SK-N-MC (cell line): ENCODE measurements at places on chromosomes 12 and 14.

- DNase-seq: no peak
These were observed 50.2 kb downstream of the KCNK13 start for GRCh38 chr14:90111895-90112534.

DNA sequence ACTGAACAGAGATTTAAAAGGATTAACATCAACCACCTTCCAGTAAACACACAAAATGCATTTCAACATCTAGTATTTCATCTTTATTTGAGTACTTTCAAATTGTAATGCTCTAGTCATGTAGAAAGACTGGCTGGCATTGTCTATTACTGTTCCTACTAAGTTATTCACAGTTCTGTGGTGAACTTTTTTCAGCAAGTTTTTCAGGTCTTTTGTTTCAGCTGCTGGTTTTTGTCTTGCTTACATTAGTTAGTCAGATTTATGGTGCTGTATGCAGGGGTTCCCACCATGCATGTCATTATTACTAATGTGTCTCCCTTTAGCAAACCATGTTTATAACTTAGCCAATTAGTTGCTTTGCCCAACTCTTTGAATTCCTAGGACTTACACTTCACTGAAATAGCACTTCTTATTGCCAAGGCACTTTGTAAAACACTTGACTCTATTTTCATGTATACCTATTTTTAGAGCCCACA, 253.4 kb upstream of the KITLG start:
- DNase-seq: no peak

- DNase-seq: no peak
These were observed 2.8 kb upstream of the FRS2 start for GRCh38 chr12:69467366-69467765.

DNA sequence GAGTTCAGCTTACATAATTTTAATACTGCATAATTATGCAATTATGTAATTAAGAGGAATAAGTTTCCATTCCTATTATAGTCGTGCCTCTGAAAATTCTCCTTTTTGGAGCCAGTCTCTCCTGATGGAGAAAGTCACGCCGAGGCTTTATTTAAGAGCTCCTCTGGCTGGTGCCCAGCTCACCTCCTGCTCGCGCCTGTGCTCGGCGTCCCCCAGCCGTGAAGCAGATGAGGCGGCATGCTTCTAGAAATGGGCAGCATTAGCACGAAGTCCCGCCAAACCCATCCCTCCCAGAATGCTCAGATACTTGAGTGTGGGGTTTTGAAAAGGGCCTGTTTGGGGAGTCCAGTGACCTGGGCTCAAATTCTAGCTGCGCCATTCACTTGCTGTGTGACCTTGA, 153.0 kb downstream of the PHETA1 start:
- DNase-seq: no peak

DNA sequence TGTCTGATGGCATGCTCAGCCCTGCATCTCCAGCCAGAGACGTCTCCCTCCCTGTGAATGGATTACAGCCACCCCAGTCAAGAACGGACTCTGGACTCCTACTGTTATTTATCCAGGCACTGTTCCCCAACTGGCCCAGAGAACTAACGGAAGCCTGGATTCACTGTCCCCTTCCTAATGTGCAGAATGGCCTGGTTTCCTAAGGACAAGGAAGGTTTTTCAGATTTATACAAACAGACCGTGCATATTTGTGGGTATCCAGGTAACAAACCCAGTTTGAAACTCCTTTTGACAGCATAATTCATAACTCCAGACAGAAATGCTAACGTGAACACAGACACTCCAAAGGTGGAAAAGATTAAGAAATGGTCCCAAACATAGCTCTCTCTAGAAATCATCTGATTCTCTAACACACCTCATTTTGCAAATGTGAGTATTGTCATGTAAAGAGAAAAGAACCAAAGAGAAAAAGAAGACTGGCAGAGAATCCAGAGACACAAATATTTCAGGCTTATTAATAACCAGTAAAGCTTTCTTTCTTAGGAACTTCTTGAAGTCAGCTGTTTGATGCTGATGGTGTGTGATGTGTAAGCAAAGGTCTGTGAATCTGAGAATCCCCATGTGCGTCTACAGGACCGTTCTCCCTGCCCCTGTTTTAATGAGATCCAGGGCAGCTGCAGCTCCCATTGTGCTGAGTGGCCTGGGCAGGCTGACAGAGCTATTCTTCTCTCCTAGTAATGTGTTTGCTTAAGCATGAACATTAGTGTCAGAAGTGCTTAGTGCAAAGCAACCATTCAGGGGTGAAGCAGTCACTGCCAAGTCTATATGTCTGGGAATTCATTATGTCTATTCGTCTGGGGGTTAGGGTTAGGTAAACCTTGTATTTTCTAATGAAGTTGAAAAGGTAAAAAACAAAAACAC, 86.8 kb upstream of the HIF1A start:
- DNase-seq: no peak

GRCh38 chr12:106345746-106346145, 11.8 kb upstream of the POLR3B start:
- DNase-seq: no peak

- DNase-seq: no peak
These were observed 38.9 kb downstream of the EML5 start for GRCh38 chr14:88753873-88754272.

DNA sequence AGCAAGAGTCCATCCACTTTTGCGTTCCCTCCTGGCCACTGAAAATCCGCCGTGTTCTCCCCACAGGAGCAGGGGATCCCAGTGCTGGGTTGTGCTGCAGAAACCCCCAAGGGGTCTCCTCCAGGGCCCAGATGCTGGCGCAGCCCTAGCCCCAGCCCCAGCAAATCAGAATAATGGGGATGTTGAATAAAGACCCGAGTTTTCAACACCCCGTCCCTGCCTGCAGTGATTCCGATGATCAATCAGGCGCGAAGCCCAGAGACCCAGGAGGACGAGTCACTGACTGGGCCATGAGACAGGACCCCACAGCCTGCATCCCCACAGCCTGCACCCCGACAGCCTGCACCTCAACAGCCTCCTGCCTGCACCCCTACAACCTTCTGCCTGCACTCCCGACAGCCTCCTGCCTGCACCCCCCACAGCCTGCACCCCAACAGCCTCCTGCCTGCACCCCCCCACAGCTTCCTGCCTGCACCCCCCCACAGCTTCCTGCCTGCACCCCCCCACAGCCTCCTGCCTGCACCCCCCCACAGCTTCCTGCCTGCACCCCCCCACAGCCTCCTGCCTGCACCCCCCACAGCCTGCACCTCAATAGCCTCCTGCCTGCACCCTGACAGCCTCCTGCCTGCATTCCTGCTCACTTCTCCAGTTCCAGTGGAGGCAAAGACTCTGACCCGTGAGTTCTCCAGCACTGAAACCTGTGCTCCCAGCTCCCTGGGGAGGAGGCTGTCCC, 37.2 kb downstream of the TNFAIP2 start:
- no peak for DNase-seq

- DNase-seq: no peak
These were observed 15.3 kb upstream of the TSPAN11 start for GRCh38 chr12:30911207-30911606.

- DNase-seq: no peak
These were observed 144.6 kb downstream of the TTC7B start for GRCh38 chr14:90671382-90672234.

GRCh38 chr12:25502118-25502517, 51.0 kb downstream of the LMNTD1 start:
- DNase-seq: no peak
